Erythroblast (primary cell): ENCODE measurements at places on chromosomes 12 and 14.

- DNase-seq = no peak
These were observed 28.4 kb downstream of the LRTM2 start for GRCh38 chr12:1848745-1849144.

DNA sequence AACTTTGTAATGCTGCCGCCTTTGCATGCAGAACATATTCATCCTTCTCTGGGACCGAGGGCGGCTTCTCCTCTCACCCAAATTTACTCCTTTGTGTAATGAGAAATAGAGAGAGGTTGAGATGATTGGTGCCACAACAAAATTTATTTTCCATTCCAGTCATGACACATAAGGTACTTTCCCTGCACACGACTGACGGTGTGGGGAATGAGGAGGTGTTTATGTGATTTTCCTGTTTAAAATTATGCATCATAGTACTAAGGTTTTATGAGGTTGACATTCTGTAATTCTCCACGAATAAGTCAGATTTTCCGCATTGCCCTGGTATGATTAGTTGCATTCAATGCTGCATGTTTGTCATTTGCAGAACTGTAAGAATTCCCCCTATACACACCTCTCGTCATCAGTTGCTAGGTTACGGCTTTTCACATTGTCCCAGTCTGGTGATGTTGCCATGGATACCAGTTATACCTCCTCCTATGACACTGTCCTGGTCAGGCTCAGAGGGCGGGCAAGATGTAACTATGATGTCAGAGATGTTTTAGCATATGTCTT lies 23.1 kb downstream of the BICDL1 start:
- DNase-seq = peak; percentile 12

- no peak for DNase-seq
These were observed 90.2 kb downstream of the NTN4 start for GRCh38 chr12:95700316-95700785.

DNA sequence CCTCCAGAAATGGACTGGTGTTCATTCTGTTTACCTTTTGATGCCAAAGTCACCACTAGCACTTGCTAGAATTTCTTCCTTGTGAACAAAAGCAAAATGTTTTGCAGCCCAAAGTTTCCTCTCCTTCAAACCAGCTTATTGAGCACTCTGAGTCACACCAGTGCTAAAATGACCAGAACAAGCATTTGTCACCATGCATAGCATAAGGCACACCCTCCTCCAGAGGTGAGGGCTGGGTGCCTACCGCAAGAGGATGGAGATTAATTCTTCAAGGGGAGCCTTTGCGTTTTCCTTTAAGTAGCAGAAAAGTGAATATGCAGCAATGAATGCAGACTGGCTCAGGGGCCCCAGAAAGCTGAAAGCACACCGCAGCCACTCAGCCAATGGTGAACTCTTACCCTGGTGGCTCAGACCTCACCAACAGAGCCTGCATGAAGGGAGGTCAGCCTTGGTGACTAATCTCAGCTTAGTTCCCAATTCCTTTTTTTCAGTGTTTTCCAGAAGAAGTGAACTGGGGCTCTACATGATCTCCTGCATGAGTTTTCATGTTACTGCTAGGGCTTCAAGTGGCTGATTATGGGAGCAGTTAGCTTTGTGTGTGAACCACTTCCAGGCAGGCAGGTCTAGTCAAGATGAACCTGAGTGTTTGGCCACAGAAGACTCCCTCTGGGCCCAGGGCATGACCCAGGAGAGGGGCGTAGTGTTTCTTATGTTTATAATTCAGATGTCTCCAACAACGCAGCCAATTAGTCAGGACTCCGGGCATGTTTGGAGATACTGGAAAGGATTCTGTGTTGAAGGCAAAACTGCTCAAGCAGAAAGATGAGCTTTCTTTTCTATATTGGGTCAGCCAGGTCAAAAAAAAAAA lies 96.3 kb downstream of the PAX9 start:
- DNase-seq = no peak

- DNase-seq = no peak
These were observed 71.3 kb downstream of the DUSP6 start for GRCh38 chr12:89280833-89281538.

DNA sequence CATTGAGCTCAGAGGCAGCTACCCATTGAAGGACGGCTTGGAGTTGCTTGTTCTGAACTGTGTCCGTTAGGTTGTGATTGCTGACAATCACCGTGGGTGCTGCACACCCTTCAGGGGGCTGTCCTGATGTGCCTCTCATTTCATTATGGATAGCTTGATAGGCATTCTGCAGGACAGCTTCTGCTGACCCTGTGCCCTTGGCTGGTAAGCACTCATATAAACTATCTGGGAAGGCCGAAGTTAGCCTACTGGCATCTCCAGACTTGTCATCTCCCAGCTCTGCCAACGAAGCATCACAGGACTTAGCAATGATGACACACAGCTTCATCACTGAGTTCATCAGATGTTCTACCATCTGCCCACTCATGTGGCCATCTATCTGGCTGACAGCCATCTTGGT lies 22.3 kb downstream of the AKAP3 start:
- DNase-seq = no peak

GRCh38 chr12:126157575-126157966 lies 1092.3 kb downstream of the AACS start:
- no peak for DNase-seq

DNA sequence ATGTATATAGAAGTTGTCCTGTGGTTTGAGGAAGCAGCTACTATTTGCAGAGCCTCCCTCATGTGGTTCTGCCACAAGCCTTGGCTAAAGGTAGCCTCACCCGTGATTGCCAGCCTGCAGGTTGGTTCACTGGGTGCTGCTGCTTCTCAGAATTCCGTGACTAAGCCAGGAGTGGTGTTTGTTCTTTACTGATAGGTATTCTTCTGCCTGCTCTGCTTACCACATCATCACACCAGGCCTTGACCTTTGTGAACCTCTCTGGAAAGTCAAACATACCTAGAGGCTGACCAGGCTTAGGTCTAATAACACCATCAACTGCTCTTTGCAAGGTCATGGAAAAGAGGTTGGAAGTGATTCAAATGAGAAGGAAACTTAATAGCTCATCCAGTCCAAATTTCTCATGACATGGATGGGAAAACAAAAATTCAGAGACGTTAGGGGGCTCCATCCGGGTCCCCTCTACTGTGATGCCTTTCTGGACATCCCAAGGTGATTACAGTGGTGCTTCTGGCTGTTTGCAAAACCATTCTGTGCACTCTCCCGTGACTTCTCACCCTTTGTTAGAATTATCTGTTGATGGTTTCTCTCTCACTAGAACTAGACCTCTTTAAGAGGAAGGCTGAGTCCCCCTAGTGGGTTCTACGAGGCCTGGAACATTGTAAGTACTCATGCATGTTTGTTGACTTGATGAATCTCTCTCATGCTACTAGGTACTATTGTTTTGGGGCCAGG lies 8.5 kb upstream of the SOCS2 start:
- DNase-seq = peak; percentile 10

GRCh38 chr12:28844718-28845117 lies 304.4 kb upstream of the FAR2 start:
- DNase-seq = no peak

- DNase-seq = peak; percentile 47
These were observed 10.2 kb upstream of the SERPINA9 start for GRCh38 chr14:94485944-94486841.

DNA sequence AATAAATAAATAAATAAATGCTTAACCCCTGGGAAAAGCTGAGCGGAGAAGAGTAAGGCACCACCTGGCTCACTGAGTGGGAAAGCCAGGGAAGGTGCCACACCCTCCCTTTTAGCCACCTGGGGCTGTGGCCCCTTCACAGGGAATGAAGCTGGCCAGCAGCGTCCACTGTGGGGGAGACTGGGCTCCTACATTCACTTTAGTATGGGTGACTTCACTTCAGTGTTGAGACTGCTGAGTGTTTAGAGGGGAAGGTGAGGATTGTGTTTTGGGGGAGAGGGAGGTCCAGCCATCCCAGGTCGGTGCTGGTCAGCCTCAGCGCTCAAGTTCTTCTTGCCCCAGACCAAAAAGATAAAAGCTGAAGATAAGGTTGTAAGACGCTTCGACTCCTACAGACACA lies 1.6 kb downstream of the NAB2 start:
- no peak for DNase-seq

DNA sequence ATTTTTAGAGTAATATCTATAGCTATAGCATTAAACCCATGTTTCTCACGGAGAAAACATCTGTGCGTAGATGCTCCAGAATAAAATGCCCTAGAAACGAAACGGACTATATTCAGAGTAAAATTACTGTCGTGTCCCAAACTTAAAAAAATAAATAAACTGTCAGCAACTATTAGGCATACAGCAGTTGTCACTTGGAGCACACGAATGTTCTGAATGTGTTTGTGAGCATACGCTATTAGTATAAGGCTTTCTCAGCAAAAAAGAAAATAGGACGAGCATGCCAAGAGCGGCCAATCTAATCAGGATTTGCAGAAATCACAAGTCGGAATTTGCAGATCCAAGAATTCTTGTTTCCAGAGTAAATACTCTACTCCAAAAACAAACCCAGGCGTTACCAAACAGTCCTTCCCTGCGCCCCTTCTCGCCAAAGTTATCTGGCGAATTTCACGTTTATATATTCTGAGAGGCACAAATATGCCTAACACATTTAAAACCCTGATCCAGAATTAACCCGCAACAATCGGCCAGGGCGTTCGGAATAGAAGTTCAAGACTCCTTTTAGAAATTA lies 836 bp downstream of the PTPN21 start:
- DNase-seq = peak; percentile 23

DNA sequence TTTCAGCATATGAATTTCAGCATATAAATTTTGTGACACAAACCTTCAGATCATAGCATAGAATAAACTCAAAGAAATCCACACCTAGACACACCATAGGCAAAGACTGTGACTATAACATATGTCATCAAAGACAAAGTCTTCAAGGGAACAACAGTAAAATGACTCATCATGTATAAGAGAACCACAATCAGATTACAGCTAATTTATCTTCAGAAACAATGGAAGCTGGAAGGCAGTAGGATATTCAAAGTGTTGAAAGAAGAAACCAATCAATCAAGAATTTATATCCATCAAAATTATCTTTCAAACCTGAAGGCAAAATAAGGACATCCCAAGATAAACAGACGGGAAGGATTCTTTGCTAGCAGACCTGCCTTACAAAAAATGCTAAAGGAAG lies 29.0 kb downstream of the DLK1 start:
- no peak for DNase-seq

DNA sequence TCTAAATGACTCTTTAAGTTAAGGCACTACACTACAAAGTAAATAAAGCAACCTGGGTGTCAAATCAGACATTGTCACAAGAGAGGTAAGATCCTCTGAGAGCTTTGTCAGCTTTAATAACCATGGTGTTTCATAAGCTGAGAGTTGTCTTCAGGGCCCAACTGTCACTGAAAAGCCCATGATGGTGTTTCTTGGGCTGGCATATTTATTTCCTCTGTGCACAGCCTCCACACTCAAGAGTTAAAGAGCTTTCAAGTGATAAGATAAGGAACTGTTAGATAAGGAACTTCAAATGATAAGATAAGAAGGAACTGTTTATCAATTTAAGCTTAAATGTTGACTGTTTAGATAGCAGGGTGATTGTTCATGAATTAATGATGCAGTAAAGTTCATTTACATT lies 495.4 kb downstream of the TMEM117 start:
- DNase-seq = no peak

DNA sequence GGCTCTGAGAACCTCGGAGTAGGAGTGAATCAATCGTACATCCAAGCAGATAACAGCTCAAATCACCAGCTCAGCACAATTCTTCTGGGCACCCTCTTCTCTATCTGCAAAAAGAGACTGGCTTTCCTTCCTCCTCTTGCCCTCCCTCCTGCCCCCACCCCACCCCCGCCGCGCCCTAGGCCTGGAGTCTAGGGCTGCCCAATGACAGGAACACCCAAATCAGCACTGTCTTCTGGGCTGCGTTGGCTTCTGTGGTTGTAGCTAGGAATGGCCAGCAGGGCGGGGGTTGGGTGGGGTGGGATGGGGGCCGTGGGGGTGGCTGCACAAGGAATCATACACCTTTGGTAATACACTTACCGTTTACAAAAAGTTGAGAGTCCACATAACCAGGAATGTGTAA lies 28.0 kb upstream of the TMCC3 start:
- DNase-seq = no peak

GRCh38 chr14:39581474-39581873 lies 149.2 kb upstream of the FBXO33 start:
- DNase-seq = no peak

DNA sequence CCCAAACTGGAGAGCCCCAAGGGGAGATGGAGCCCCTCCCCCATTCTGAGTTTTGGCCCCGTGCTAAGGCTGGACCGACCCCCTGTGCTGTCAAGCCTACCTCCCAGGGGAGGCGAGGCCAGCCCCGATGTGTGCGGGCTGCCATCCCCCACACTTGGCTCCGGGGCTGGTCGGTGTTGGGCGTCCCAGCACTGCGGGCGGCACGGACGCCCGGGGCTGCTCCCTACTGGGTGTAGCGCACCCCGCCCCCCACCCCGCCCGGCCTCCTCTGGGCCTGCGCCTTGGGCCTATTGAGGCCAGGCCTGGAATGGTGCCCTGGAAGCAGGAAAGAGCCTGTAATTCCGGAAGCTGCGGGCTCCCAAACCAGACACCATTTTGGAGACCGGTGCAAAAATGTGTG lies 2.6 kb downstream of the DCAF4 start:
- no peak for DNase-seq

DNA sequence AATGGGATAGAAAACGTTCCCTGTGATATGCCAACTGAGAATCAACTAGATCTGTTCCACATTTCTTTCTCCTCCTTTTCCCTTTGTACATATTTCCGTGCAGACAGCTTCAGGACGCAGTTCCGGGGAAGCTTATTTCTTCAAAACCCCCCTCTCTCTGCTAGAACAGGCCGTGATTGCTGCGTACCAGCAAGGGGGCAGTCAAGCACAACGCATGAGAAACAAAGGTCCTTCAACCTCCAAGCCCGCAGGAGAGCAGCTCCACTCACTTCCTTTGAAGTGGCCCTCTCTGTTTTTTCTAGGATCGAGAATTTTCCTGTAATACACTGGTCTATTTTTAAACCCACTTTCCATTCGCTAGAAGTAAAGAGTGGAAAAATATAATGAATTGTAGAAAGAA lies 80.8 kb downstream of the ZNF664 start:
- peak; percentile 30 for DNase-seq

DNA sequence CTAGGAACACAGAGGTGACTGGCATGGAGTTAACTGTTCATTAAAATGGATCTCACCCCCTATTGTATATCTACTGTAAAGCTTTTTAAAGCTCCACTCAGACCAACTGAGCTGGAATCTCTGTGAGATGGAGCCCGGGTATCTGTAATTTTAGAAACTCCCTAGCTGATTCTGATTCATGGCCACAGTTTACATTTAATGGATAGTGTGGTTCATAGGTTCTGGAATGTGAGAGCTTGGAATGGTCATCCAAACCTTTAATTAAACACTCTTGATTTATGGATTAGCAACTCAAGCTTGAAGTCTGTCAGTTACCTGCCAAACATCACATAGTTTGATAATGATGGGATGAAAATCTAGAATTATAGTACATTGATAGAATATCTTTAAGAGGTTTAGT lies 183.8 kb downstream of the SLC25A21 start:
- no peak for DNase-seq

DNA sequence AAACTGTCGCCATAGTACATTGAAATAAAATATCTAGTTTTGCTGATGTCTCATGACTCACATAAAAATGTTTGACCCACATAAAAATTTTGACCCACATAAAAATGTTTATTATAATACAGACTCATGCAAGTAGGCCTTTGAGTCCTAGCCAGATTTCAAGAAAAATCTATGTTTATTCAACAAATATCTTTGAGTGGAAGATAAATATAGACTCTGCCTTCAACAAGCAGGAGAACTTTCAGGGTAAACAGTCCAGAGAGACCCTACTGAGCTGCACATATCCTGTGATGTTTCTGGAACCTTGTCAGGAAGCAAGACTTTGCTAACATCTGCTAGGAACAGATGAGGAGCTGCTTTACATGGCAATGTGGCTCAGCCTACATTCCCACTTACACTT lies 283.1 kb downstream of the MDGA2 start:
- DNase-seq = no peak
